Activated CD4-positive, alpha-beta T cell treated with anti-CD3 and anti-CD28 coated beads for 24 hours (primary cell): ENCODE measurements at places on chromosomes 13 and 19.
A peak's percentile ranks its signal among the peaks of the same experiment; 100 is the strongest.

DNA sequence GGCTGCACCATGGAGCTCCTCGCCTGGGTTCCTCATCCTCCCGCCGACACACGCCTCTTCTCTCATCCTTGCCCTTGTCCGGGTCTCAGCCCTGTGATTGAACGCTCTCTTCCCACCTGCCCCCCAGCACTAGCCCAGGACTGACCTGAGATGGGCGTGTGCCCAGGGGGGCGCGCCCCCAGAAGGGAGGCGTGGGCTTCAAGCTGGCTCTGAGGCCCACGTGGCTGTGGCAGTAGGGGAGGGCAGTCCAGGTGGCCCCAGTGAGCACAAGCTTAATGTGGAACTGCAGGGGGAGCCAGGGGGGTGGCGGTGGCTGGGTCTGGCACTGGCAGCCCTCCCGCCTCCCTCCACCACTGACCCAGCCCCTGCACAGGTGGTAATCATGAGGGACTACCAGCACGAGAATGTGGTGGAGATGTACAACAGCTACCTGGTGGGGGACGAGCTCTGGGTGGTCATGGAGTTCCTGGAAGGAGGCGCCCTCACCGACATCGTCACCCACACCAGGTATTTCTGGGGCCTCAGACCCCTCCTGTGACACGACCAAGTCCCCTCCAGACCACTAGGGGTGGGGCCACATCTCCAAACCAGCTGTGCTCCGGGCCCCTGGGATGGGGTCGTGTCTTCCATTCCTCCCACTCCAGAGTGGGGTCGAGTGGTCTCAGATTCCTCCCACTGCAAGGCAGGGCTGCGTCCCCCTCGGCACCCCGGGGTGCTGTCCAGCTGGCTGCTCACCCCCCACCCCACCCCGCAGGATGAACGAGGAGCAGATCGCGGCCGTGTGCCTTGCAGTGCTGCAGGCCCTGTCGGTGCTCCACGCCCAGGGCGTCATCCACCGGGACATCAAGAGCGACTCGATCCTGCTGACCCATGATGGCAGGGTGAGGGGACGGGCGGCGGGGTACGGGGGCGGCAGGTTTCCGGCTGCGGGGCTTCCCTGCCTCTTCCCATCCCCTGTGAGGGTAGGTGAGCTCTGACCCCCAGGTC, 21.9 kb upstream of the NCCRP1 start:
- no peak for DNase-seq

DNA sequence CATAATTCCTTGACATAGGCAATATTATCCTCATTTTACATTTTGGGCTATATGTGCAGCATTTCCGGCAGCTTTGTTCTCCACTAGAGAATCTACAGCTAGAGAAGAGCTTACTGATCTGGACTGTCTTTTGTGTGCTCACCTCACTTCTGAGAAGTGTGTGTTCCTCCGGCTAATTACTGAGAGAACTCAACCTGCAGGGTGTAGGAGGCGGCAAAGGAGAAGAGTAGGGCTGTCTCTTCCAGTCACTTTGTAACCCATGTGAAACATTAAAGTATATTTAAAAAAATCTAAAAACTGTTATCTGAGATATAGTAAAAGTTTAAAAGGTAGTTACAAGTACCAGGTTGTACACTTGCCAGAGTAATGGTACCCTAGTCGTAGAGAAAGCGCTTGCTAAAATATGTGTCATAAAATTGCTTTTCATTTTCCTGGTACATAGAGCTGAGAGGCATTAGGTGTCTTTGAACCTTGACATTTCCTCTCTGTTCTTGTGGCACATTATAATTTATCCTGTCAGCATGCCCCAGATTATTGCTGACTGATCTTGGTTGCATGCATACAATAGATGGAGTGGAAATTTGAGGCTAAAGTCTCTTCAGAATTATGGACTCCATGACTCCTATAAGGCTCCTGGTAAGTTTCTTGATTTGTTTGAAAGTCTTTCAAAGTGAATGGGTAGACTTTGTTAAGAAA, 381.9 kb downstream of the LMO7 start:
- no peak for DNase-seq

DNA sequence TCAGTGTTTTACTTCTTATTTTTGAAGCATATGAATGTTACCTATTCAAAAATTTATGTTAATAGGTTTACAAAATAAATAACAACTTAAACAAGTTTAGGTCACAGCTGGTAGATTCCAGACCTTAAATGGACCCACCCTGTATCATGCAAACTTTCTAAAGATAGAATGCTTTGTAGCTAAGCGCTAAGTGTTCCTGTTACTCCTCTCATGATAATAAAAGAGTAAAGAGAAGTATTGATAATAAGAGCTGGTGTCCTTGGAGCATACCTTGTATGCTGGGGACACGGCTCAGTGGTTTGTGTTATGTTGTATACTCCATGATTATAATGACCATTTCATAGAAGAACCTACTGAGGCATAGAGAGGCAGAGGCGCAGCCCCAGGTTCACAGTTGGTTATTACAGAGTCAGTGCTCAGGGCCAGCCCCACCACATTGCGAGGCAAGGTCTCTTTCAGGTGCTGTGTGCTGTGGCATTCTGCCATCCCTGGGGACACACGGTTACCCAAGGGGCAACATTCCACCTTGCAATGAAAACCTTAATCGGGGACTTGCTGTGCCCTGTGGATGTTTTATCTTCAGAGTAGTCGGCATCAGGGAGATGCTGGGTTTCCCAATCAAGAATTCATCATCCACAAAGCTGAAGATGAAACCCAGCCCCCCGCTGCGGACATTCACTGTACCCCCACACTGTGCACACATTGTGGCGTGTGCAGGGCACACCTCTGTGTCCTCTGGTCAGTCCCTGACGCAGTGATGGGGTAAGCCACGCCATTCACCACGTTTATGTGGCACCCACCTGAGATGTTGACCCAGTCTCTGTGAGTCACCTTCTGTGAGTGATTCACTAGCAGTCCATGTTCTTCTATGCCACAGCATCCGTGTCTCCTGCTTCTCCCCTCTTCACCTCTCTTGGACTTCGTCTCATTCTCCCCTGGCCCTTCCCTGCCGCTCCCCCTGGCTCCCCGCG, 186.7 kb downstream of the COL4A1 start:
- DNase-seq: no peak

GRCh38 chr19:19215792-19216191, 4.0 kb downstream of the NCAN start:
- DNase-seq: no peak

DNA sequence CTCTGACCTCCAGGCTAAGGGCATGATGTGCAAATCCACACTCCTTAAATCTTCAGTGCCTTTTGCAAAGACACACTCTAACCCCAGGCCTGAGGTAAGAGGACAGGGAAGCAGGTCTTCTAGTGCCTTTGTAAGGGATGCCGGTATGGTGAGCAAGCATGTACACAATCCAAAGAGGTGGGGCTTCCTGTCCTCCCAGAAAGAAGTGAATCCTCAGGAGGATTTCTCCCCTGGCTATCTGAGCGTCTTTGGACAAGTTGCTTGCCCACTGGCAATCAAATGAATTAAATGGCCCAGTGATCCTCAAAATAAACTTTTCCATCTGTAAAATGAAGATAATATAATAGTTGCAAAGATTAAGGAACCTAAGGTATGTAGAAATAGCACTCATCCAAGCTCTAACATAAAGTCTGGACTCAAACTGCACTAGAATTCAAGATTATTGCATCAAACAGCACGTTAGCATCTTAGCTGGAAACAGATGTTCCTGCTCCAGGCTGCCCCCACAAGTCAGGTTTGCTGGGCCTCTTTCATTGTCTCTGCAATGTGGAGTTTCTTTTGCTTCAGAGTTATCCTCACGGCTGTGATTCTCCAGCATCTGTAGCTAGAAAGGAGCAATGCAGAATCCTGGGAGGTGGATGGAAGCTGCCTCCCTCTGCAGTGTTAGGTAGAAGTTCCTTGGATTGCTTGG, 249.6 kb downstream of the TSHZ3 start:
- DNase-seq: no peak

GRCh38 chr19:8238251-8238650, 29.1 kb downstream of the CERS4 start:
- no peak for DNase-seq

DNA sequence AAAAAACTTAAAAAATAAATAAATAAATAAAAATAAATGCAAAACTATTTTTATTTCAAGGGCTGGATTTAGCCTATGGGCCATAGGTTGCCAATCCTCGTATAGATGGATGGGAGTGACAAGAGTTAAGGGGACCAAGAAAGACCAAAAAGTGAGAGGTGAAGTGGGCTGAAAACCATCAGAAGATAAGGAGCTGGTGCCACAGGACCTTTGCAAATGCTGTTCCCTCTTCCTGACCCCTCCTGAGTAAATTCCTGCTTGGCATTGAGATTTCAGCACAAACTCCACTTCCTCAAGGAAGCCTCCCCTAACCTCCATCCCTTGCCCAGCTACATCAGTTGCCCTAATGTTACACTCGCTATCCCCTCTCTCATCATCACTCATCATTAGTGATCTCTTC, 11.0 kb downstream of the OR1I1 start:
- DNase-seq: no peak

DNA sequence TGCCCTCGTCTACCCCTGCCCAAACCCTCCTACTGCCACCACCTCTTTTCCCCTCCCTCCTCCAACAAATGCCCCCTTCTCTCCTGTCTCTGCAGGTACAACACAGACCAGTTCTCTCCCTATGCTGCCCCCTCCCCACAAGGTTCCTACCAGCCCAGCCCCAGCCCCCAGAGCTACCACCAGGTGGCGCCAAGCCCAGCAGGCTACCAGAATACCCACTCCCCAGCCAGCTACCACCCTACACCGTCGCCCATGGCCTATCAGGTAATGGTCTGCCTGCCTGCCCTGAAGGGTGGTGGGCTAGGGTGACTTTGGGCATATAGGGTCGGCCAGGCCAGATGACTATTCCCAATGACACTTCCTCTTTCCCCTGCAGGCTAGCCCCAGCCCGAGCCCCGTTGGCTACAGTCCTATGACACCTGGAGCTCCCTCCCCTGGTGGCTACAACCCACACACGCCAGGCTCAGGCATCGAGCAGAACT, 6.5 kb upstream of the TIMM50 start:
- peak; percentile 65 for DNase-seq

DNA sequence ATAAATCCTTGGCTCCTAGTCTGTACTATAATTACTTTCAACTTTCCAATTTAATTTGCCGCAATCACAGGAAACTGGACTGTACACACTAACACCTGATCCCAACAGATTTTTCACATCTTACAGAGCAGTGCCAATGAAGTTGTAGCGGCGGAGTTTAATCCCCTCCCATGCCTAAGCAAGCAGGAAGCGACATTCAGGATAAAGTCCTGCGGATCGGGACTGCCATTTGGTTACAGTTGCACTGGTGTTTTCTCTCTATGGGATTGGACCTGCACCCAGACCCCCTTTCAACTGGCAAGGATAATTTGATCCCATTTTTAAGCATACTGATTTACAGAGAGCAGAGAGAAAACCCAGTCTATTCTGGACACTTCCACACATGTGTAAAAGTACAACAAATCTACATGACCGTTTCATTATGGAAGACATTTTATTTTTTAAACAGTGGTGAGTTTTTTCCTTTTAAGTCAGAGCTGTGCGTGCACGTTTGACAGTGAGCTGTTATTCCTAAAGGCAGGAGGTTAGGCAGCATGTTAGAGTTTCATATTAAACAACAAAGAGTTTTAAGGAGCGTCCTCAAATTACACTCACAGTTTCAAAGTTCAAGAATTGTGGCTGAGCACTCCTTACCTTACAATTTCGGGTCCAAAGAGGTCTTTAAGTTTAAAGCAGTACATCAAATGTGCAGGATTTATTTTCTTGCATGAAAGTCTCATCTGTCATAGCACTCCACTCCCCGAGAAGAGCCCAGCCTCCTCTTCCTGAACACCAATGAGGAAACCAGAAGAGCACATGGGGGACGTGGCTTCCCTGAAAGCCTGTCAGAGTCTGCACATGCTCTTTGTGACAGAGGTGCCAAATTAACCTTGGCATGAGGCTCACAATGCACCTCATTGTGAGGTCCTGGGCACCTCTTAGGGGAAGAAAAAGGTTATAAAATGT, 141.6 kb upstream of the RFC3 start:
- DNase-seq: no peak

DNA sequence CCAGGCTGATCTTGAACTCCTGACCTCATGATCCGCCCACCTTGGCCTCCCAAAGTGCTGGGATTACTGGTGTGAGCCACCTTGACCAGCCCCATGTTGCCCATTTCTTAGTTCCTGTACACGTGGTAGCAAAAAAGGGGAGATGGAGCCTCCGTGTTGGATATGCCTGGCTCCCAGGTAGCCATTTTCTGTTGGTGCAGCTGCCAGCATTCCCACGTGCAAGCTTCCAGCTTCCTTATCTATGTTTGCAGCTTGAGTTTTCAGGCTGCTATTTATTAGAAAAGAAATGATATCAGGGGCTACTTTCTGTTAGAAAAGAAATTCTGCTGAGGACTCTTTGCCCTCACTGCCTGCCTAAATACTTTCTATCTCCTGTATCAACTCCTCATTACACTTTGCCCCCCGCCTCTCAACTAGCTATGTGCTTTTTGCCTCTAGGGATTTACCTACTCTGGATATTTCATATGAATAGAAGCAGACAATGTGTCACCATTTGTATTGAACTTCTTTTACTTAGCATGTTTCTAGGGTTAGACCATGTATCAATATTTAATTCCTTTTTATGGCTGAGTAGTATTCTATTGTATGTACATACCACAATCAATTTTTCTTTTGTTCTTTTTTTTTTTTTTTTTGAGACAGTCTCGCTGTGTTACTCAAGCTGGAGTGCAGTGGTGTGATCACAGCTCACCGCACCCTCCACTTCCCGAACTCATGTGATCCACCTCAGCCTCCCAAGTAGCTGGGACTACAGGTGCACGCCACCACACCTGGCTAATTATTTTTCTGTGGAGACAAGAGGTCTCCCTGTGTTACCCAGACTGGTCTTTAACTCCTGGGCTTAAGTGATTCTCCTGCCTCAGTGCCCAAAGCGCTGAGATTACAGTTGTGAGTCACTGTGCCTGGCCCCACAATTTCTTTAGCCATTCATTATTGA, 3.4 kb upstream of the TMED1 start:
- DNase-seq: no peak

- no peak for DNase-seq
Measured at GRCh38 chr19:42093926-42094325, 18.0 kb downstream of the ZNF574 start.

DNA sequence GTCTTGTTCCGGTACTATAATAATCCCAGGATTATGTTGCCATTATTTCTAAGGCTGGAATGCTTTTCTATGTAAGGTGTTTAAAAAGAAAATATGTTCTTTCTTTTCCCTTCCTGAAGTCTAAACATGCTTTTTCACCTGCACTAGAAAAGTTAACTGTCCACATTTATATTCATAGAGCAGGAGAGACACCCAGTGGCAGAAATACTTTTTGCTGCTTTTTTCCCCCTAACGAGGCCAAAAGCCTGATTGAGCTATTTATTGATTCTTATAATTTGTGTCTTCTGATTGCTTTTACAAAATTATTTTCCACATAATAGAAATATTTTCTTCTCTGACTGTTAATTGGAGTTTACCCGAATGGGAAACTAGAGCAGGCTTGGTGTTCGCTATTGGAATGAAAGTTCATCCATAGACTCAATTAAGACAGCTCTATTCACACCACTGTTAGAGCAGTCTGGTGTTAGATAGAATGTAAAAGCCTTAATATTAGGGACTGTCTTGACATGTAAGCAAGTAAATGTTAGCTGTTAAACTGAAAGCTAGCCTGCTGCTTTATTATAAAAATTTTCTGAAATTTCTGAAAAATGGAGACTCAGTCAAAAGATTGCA, 15.8 kb downstream of the GPR180 start:
- no peak for DNase-seq
